ENCODE measurements at places on chromosomes 12 and 14.
A peak's percentile ranks its signal among the peaks of the same experiment; 100 is the strongest.

- DNase-seq: no peak
Observed at GRCh38 chr12:9163392-9163791, 44.8 kb downstream of the PZP start.

DNA sequence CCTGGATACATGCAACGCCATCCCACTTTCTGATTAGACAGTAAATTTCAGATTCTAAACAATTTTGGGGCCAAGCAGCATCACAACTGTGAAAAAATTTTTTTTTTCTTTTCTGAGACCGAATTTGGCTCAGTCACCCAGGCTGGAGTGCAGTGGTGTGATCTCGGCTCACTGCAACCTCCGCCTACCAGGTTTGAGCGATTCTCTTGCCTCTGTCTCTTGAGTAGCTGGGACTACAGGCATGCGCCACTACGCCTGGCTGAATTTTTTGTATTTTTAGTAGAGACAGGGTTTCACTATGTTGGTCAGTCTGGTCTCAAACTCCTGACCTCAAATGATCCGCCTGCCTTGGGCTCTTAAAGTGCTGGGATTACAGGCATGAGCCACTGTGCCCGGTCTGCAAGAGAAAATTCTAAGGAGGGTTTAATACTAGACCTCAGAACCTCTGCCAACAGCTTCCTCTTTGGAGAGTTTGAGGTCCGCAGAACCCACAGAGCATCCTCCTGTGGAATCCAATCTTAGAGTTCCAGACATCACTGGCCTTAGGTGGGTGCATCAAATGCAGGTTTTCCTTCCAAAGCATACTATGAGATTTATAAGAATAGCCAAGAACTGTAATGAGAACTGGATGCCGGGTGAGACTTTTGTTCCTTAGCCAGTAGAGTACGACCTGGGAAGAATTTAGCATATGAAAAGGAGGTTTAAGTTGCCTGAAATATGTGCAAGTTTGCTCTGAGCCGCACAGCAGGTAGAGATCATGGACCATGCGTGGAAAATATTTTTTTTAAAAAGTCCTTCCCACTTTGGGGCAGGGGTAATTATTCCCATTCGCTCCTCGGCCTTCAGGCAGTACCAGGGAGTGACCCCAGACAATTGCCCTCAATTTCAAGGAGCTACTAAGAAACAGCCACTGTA is 7.8 kb upstream of the PHC1 start:
- no peak for DNase-seq

DNA sequence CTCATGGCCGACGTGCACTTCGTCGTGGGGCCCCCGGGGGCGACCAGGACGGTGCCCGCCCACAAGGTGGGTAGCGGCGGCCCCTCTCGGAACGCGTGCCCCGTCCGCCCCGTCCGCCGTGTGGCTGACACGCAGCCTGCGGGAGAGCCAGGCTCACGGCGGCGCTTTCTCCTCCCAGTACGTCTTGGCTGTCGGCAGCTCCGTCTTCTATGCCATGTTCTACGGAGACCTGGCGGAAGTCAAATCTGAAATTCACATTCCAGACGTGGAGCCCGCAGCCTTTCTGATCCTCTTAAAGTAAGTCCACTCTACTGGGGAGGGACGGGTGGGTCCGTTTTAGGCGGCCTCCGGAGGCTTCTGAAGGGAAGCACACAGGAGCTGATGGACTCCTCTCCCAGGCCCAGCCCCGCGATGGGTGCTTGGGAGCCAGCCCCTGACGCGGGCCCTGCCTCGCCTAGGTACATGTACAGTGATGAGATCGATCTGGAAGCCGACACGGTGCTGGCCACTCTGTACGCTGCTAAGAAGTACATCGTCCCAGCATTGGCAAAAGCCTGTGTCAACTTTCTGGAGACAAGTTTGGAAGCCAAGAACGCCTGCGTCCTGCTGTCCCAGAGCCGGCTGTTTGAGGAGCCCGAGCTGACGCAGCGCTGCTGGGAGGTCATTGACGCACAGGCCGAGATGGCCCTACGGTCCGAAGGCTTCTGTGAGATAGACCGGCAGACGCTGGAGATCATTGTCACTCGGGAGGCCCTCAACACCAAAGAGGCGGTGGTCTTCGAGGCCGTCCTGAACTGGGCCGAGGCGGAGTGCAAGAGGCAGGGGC is 1.1 kb downstream of the BTBD6 start:
- DNase-seq: no peak

DNA sequence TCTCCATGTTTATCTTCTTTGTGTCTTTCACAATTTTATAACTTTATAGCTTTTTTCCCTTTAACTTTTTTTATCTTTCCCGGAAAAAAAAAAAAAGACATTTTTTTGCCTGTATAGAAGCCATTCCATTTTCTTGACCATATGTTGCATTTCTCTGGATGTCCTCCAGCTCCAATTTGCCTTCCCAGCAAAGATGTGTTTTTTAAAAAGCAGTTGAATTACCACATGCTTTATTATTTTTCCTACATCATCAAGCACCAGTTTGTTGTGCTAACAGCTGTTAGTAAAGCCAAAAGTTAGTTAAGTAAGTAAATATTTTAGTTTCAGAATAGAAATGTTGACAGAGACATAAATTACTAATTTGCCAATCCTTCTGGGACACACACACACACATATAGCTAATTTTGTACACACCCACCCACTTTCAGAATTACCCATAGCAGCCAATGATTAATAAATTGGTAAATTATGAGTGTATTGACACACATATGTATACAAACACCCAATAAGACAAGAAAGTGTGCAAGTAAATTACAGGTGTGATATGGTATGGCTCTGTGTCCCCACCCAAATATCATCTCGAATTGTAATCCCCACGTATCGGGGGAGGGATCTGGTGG is 118.3 kb downstream of the SLC38A6 start:
- DNase-seq: no peak

DNA sequence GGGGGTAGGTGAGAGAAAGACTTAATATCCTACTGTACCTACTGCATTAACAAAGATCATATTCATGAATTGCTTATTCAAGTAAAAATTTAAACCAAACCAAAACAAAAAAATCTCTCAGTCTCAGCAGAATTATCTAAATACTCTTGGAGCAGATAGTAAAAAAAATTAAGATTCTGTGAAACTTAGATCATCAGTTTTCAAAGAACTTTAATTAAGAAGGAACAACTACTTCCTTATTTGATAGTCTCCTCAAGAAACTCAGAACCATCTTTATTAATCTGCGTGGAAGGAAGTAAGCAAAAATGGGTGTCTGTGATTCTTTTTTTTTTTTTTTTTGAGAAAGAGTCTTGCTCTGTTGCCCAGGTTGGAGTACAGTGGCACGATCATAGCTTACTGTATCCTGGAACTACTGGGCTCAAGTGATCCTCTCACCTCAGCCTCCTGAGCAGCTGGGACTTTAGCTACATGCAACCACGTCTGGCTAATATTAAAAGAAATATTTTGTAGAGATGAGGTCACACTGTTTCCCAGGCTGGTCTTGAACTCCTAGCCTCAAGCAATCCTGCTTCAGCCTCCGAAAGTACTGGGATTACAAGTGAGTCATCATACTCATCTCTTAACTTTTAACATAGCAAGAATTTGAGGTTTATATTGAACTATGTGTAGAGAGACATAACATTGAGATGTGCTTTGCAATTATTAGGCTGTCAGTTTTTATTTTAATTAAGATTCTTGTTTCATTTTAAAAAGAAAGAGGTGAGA is 37.4 kb downstream of the GAS2L3 start:
- no peak for DNase-seq

- no peak for DNase-seq
Observed at GRCh38 chr14:104080376-104081260, 4.9 kb upstream of the ASPG start.

DNA sequence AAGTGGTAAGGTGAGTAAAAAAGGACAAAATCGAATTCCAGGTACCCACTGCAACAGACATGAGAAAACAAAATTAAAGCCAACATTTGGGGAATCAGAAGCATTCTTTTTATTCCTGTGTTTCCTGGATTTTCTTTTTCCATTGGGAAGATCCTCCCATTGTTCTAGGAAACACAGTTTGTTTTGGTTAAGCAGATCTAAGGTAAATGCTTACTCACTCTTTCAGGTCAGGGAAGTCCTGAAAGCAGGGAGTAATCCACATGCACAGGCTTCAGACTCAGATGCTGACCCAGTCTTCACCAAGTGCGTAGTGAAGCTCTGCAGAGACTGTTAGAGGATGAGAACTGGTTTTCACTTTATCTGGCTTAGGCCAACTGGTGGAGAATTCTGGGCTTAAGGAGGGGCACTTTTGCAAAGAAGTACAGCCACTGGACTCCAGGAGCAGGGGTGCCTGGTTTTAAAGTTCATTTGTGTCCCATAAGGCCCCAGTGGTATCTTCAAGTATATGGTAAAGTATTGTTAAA is 57.7 kb downstream of the RPAP3 start:
- peak; percentile 14 for DNase-seq

- no peak for DNase-seq
Observed at GRCh38 chr14:36683083-36683724, 21.5 kb downstream of the PAX9 start.

DNA sequence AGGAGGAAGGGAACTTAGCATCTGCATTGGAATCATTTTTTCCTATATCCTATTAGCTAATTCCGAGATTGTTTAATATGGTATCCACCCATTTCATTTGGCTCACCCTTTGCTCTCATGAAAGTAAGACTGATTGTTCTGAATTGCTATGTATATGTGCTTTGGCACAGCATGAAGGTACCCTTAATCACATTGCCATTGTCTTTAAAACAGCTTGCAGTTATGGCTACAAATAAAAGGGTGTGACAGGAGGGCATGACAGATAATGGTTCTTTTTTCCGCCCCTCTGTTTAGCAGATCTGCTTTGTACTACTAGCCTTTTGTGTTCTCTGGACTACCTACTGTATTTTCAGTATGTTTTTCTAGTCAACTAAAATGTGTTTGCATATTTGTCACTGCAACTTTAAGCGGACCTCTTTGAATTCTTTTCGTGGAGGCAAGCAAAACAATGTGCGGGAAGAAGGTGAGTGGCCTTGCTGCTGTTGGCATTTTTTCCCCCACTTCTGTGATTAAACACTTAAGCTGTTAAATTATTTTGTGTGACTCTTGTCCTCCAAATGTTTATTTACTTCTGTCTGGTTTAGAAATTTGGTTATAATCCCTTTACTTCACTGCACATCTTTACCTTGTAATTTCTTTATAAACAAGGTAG is 35.8 kb downstream of the FBXO34 start:
- DNase-seq: no peak

DNA sequence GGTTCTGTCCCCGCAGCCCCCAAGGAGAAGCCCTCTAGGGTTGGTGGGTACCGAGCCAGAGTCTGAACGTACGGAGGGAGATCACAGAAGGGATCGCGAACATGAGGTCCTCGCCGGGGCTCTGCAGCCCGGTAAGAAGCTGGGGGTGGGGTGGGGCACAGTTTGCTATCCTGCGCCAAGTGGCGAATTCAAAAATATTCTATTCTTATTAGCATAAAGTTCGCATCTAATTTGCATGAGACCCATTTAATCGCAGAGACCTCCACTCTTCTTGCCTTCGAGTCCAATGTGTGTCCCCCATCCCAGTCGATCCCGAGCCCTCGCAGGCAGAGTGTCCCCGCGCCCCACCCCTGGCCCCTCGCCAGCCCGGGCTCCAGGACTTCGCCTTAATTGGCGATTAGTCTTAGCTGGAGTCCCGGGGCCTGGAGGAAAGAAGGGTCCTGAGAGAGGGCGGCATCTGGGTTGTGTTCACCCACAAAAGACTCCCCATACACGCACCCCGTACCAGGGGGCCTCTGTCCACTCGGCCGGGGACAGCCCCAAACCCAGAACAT is 604 bp upstream of the ARHGEF25 start:
- DNase-seq: no peak

- DNase-seq: no peak
Observed at GRCh38 chr12:114131824-114132223, 165.7 kb upstream of the RBM19 start.

- DNase-seq: no peak
Observed at GRCh38 chr12:25744313-25744712, 191.2 kb upstream of the LMNTD1 start.

DNA sequence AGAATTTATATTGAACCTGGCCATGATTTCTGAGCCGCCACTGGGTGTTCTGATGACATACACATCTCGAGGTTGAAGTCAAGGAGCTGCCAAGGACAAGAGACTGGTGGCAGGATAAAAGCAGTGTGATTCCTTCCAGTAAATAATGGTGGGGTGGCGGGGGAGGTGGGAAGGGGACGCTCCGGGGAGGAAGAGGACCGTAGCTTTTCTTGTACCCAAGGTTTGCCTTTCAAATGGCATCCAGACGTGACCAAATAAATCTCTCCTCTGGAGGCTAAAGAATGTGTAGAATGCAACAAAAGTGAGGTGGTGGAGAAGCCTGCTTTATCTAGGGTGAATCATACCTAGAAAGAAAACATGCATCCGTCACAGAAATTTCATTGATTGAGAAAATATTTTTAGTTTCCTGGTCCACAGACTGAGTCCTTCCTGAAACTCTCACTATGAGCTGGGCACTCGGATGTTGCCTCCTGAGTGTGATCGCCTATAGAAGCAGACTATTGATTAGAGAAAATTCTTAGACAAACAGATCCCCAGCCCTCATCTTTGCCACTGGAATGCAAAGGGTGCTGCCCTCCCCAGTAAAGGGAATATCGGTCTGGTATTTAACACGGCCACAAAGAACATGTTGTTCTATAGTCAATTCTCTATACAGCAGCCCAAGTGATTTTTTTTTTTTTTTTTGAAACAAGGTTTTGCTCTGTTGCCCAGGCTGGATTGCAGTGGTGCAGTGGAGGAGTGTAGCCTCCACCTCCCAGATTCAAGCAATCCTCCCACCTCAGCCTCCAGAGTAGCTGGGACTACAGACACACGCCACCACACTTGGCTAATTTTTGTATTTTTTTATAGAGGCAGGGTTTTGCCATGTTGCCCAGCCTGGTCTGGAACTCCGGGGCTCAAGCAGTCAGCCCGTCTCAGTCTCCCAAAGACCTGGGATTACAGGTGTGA is 112.1 kb downstream of the DPF3 start:
- peak; percentile 85 for DNase-seq

GRCh38 chr12:54000116-54001114 is at the start of gene HOXC9:
TSS of gene HOXC9 (plus strand) at chr12:54000161. CDS start at chr12:54000189, 28 bp downstream.
- no peak for DNase-seq

DNA sequence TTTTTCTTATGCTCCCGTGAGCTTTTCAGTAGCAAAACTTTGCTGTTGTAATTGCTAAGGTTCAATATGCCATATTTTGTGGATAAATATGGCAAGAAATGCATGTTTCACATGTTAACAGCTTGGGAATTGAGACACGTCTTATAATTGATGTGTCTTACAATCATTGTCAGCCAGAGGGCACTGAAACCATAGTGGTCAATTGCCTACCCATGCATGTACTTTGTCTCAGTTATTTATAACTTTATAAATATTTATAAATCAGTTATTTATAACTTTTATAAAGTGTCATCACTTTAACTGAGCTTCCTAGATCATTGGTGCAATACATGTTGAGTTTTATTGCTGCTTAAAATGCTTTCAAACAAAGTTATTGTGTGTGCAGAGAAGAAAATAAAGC is 82.0 kb downstream of the CATSPERB start:
- peak; percentile 55 for DNase-seq
